ENCODE measurements at places on chromosomes 6 and 20. TPM values are rescaled to one million over a fixed set of nuclear protein-coding genes. Genes with fewer than 3 reads are reported as not detected.
A peak's percentile ranks its signal among the peaks of the same experiment; 100 is the strongest.

The OR2H2 gene
- total RNA-seq: not detected

The BPI gene
- total RNA-seq: not detected

The TMEM244 gene
- total RNA-seq: not detected

The ENTPD6 gene
- total RNA-seq: 89.2 TPM

The SMIM13 gene
- 15.7 TPM for total RNA-seq

The CLPSL2 gene
- 1.7 TPM for total RNA-seq

DNA sequence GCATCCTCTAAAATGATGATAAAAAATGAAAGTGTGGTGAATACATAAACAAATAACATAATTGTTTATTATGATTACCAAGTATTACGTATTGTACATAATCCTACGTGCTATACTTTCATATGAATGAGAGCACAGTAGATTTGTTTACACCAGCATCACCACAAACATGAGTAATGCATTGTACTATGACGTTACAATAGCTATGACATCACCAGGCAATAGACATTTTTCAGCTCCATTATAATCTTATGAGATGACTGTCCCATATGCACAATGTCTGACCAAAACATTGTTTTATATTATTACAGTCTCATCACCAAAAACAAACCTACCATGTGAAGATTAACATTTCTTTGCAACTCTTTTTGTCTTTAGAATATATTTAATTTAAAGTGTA is 225.7 kb upstream of the TENT5A start:
- DNase-seq: no peak

- DNase-seq: no peak
Measured at GRCh38 chr20:63745961-63746731, 6.6 kb downstream of the SLC2A4RG start.

GRCh38 chr6:88561034-88561953 is 395.1 kb upstream of the CNR1 start:
- no peak for DNase-seq

DNA sequence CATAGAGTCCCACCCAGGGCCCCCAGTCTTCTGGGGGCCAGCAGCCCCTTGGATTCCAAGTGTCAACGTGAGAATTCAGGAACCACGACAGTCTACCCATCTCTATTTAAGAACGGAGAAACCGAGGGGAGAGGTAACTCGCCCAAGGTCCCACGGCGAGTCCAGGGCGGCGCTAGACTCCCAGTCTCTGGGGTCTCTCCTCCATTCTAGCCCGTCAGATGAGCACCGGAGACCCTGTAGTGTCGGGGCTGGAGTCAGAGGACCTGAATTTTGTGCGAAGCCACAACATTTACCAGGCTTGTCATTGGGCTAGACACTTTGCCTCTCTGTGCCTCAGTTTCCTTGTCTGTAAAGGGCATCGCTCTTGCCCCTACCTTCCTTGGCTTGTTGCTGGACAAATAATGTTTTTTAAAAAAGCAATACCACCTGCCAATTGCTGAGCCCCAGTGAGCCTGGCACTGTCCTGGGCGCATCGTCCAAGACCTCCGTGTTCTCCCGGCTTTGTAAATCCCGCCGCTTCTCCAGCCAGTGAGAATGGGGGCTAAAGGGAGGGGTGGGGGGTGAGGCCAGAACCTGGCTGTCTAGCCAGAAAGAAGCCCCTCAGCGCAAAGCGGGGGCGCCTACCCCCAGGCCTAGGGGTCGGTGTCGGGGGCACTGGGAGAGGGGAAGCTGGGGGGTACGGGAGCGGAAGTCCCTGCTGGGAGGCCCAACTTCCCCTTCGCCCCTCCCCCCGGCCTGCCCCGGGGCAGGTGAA is 91.7 kb downstream of the NCR2 start:
- no peak for DNase-seq

- no peak for DNase-seq
Measured at GRCh38 chr6:75643173-75643572, 41.5 kb downstream of the SENP6 start.

GRCh38 chr6:114040871-114041270 is 69.9 kb upstream of the HDAC2 start:
- no peak for DNase-seq

DNA sequence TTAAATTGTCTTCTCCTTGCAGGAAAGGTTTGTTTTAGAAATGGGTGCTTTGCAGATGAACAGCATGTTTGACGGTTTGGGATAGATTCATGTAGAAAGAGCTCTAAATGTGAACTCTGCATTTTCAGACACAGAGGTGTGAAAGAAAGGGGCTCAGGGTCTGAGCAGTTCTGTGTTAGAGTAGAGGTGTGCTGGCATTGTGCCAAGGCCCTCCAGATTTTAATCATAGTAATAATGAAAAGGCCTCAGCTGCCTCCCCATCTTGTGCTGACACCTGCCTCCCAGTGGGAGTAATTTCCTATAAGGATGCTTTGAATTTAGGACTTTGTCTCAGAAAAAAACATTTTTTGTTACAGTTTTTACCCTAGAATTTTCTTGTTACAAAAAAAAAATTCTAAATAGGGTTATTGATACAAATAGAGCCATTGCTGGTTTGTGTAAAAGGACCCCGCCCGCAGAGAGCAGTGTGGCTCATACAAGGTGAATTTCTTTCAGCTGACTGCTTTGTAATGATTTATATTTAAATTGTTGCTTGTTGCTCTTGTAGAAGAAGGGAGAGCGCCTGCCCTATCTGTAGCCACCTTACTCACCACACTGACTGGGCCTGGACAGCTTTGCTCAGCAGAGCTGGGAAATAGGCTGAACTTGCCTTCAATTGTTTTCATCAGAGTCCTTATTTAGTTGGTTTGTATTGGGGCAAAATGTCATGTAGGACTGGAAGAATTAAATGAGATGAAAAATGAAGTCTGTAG is 294.5 kb downstream of the ZFAND3 start:
- DNase-seq: no peak

- DNase-seq: no peak
Measured at GRCh38 chr20:50194422-50194830, 3.8 kb downstream of the CEBPB start.

DNA sequence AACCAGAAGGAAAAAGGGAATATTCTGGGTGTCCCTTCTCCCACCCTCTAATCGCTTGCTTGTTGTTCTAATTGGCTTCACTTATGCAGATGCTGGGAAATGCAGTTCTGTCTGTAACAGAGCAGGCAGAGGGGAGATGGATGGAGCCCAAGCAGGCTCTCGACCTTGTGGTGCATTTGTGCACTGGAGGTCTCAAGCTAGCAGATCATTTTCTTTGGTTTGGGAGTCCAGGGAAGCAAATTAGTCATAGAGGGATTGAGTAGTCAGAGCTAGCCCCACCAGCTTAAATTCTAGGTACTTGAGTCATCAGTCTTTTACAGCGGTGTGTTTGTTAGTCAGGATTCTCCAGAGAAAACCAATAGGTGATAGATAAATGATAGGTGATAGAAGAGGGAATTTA is 234.7 kb upstream of the ECI2 start:
- peak; percentile 13 for DNase-seq

- DNase-seq: peak; percentile 54
Measured at GRCh38 chr20:23606652-23607049, 934 bp upstream of the CST9 start.

- DNase-seq: peak; percentile 61
Measured at GRCh38 chr6:121932076-121932991, 467.1 kb upstream of the HSF2 start.

GRCh38 chr6:109183109-109183650 is 87.9 kb downstream of the CEP57L1 start:
- DNase-seq: no peak

Data from HCT116 (cell line).